ENCODE measurements at places on chromosomes 11 and 22. TPM values are rescaled to one million over a fixed set of nuclear protein-coding genes. Genes with fewer than 3 reads are reported as not detected.
A peak's percentile ranks its signal among the peaks of the same experiment; 100 is the strongest.

DNA sequence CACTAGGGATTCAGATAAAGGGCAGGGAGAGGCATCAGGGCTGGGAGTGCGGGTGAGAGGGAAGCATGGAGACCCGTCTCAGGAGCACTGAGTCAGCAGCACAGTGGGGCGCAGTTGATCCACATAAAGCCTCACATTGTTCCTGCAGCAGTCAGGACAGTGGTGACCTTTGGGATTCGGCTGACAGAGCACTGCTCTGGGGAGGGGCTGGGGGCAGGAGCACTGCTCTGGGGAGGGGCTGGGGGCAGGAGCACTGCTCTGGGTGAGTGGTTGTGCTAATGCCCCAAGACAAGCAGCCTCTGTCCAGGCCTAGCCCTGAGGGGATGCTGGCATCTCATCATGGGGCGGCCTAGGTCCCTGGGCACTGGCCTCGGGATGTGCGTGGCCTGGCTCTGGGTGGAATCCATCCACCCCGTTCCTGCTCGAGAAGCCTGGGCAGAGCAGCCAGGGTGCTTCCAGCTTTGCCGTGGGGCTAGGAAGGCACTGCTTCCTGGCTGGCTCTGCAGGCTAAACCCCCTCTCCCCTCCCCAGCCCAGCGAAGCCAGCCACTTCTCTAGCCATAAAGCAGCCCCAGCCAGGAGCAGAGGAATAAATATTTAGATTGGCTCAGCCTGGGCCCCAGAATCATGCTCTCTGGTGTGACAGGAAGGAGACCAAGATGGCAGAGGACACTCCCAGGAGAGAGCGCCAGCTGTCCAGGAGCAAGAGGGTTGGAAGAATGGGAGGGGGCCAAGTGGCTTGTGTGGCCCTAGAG lies 7.3 kb downstream of the OAF start:
- no peak overlapping the region for H3K27ac ChIP-seq
- peaks cover 34% of the 10 kb centered on the region for H3K27me3 ChIP-seq
- H3K4me1 ChIP-seq: no peaks in the 10 kb centered on the region
- H3K4me3 ChIP-seq: no peak overlapping the region
- no peaks in the 10 kb centered on the region for H3K36me3 ChIP-seq

DNA sequence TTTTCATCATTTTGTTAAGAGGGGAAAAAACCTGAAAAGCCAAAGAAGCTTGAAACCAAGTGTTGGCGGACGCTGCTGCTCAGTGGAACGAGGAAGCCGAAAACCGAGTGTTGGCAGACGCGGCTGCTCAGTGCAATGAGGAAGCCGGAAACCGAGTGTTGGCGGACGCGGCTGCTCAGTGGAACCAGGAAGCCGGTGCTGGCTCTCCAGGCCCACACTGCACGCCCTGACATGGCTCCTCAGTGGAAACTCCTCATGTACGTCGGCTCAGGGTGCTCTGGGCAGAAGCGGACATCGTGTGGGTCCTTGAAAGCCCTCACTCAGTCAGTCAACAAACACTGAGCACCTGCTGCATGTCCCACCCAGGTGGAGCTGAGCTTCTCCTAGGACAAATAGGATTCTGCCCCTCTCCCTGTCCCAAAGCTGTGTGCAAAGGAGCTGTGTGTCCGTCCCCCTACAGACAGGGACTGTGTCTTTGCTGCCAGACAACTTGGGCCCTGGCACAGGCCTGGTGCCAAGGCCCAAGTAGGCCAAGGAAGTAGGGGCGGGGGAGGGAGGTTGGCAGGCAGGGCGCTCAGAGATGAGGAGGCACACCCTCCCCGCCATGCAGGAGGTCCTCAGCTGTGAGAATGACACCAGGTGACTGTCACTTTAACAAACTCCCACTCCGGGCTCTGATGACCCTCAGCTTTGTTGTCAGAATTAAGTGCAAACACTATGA lies 37.3 kb downstream of the PHF21B start:
- peaks cover 36% of the 10 kb centered on the region for H3K36me3 ChIP-seq
- DNase-seq: no peak
- H3K27me3 ChIP-seq: no peaks in the 10 kb centered on the region
- no peak overlapping the region for H3K27ac ChIP-seq
- H3K4me3 ChIP-seq: no peak overlapping the region

DNA sequence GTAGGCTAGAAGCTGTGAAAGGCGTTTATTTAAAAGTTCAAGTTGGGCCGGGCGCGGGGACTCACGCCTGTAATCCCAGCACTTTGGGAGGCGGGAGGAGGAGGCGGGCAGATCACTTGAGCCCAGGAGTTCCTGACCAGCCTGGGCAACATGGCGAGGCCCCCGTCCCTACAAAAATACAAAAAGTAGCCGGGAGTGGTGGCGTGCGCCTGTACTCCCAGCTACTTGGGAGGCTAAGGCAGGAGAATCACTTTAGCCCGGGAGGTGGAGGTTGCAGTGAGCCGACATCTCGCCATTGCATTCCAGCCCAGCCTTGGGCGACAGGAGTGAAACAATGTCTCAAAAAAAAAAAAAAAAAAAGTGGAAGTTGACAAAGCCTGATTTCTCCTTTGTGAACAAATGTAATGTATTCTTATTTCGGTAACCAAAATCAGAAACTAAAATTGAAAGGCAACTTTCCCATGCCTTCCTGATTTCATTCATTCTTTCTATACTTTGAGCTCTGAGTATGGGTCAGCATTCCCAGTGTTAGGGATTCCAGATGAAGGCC lies 825 bp downstream of the PTPMT1 start:
- H3K27ac ChIP-seq: no peak overlapping the region
- DNase-seq: peak; percentile 48
- no peaks in the 10 kb centered on the region for H3K27me3 ChIP-seq
- peaks cover 3% of the 10 kb centered on the region for H3K36me3 ChIP-seq
- H3K4me3 ChIP-seq: peak overlapping the region; percentile 88

- H3K27me3 ChIP-seq: no peaks in the 10 kb centered on the region
- H3K27ac ChIP-seq: no peak overlapping the region
- H3K36me3 ChIP-seq: no peaks in the 10 kb centered on the region
- H3K4me3 ChIP-seq: no peak overlapping the region
- DNase-seq: no peak
These were observed 12.0 kb downstream of the PDHX start for GRCh38 chr11:34928268-34928959.

- no peaks in the 10 kb centered on the region for H3K4me1 ChIP-seq
- no peaks in the 10 kb centered on the region for H3K36me3 ChIP-seq
- no peaks in the 10 kb centered on the region for H3K27me3 ChIP-seq
- no peak overlapping the region for H3K27ac ChIP-seq
- no peak for DNase-seq
These were observed 204.5 kb upstream of the NAV2 start for GRCh38 chr11:19508165-19508564.

- H3K4me1 ChIP-seq: peaks cover 5% of the 10 kb centered on the region
- H3K4me3 ChIP-seq: no peak overlapping the region
- no peak overlapping the region for H3K27ac ChIP-seq
These were observed 85.9 kb downstream of the SBF2 start for GRCh38 chr11:10208131-10208575.

DNA sequence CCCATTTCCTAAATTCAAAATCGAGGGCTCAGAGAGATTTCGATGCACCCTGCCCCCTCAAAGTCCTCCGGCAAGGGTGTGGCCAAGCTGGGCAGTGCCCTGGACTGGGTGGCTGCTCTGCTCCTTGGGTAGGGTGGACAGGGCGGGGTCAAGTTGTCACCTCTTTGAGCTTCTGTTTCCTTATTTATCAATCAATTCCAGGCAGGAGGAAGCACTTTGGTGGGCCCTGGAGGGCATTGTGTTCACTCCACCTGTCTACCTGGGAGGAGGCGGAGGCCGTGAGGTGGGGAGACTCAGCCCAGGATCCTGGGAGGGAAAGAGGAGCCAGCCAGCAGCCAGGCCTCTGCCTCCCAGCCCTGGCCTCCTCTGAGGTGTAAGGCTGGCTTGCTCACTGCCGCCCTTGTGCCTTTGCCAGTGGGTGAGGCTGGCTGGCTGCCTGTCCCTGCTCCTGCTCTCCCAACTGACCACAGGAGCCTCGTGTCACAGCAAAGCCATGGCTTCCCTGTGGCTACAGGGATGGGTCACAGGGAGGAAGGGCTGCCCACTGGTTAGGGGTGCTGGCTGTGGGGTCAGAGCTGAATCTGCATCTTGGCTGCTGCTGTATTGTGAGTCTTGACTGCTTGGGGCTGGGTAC lies 25.5 kb upstream of the SHISAL1 start:
- no peaks in the 10 kb centered on the region for H3K36me3 ChIP-seq
- H3K4me3 ChIP-seq: no peak overlapping the region
- H3K27me3 ChIP-seq: no peaks in the 10 kb centered on the region
- no peaks in the 10 kb centered on the region for H3K4me1 ChIP-seq
- DNase-seq: no peak
- H3K27ac ChIP-seq: no peak overlapping the region

DNA sequence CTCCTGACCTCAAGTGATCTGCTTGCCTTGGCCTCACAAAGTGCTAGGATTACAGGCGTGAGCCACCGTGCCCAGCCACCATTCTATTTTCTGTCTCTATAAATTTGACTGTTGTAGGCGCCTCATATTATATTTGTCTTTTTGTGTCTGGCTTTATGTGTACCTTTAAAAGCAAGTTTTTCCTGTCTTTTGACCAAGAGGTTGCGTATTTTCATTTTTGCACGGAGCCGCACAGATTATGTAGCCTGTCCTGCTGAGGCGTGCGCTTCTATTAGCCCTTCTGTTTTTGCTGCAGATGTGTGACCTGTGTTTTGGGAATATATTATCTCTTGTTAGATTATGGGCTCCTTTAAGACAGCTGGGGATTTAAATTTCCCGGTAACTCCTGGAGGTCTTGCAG lies 40.4 kb upstream of the WEE1 start:
- H3K27me3 ChIP-seq: no peaks in the 10 kb centered on the region
- no peaks in the 10 kb centered on the region for H3K36me3 ChIP-seq
- H3K4me3 ChIP-seq: no peak overlapping the region

DNA sequence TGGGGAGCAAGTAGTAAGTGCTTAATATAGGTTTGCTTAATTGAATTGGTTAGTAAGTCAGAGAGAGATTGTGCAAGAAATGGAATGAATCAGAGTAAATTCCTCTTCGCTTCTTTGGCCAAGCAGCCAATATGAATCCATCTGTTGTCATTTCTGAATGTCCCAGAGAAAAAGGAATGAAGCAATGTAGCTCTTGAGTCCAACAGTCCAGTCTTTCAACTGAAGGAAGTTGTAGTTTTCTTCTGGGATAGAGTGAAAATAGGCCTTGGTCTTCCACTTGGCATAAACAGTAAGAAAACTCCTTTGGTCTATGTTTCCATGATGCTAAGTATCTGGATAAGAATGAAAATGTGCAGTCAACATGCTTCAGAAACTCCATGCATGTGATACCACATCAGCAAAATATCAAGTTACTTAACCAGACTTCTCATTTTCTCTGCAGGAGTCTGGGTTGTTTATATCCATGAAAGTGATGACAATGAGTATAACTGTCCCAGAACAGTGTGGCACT lies 1.8 kb upstream of the FIBIN start:
- no peak for DNase-seq
- no peak overlapping the region for H3K4me3 ChIP-seq
- no peak overlapping the region for H3K27ac ChIP-seq
- H3K4me1 ChIP-seq: no peaks in the 10 kb centered on the region
- H3K36me3 ChIP-seq: no peaks in the 10 kb centered on the region

The OR51E2 gene
- not detected for total RNA-seq

- DNase-seq: no peak
- H3K4me3 ChIP-seq: no peak overlapping the region
- H3K4me1 ChIP-seq: peaks cover 20% of the 10 kb centered on the region
- no peak overlapping the region for H3K27ac ChIP-seq
These were observed 1.4 kb downstream of the MFNG start for GRCh38 chr22:37484480-37485394.

DNA sequence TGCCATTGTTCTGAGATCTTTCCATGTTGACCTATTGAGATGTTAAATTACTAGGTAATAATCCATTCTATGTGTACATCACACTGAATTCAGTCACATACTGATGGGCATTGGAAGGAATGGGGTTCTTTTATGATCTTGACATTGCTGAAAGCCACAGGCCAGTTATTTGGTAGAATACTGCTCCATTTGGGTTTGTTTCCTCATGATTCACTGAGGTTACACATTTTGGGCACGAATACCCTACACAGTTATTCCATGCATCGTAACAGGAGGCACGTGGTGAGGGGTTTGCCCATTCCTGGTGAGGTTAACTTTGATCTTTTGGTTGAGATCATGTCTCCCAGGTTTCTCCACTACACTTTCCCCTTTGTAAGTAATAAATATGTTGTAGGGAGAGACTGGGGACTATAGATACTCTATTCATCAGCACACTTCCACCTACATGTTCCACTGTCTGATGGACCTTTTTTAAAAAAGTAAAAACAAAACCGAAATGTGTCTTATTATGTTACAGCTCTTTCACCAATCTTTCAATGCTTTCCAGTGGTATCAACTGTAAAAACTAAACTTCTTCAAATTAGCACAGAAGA lies 12.0 kb upstream of the FOLR1 start:
- H3K36me3 ChIP-seq: no peaks in the 10 kb centered on the region
- H3K27ac ChIP-seq: no peak overlapping the region
- DNase-seq: no peak
- no peaks in the 10 kb centered on the region for H3K4me1 ChIP-seq

DNA sequence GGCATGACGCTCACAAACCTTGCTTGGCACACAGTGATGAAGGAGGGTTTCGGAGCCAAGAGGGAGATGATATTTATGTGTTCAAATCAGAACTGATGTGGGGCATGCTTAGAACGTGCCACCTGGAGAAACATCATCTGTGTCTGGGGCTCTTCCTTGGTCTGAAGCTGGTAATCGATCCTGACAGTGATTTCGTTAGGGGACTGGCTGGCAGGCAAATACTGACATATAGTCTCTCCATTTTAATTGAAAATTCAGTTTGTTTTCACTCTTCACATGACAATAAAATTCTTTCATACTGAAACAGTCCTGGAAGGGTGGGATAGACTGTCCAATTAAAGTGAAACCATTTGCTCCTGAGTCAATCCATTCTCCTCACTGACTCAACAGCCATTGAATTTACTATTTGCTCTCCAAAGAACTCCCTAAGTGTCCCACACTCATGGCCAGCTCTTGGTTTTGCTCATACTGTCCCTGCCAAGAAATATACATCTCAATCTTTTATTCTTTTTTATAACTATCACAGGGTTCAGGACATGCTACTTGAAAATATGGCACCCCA lies 134.8 kb downstream of the TRPC6 start:
- no peaks in the 10 kb centered on the region for H3K36me3 ChIP-seq
- DNase-seq: no peak
- H3K4me3 ChIP-seq: no peak overlapping the region

The GGT5 gene
- 0.20 TPM for total RNA-seq

GRCh38 chr22:33865996-33866395 lies 54.3 kb downstream of the LARGE1 start:
- no peak overlapping the region for H3K4me3 ChIP-seq
- H3K36me3 ChIP-seq: no peaks in the 10 kb centered on the region
- H3K27me3 ChIP-seq: no peaks in the 10 kb centered on the region
- H3K27ac ChIP-seq: no peak overlapping the region

DNA sequence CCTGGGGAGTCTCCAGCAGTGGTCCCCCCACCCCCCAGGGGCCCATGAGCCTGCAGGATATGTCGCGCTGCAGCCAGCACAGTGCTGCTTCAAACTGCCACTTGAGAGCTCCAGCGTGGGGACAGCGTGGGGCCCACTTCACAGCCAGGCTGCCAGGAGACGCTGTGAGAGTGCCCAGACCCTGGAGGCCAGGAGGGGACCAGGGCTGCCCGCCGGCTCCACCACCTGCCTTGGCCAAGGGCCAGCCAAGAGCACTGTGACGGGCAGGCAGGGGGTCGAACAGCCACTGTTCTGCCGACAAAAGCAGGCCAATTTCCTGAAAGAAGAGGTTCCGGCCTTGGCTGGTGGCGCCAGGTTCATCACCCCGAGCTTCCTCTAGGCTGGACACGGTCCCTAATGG lies 60.2 kb downstream of the FLRT1 start:
- no peak for DNase-seq
- H3K36me3 ChIP-seq: no peaks in the 10 kb centered on the region
- H3K4me1 ChIP-seq: no peaks in the 10 kb centered on the region
- peaks cover 4% of the 10 kb centered on the region for H3K27me3 ChIP-seq

Measured in H9 (cell line).